D721Med (cell line): ENCODE measurements at places on chromosomes 3 and 15.

DNA sequence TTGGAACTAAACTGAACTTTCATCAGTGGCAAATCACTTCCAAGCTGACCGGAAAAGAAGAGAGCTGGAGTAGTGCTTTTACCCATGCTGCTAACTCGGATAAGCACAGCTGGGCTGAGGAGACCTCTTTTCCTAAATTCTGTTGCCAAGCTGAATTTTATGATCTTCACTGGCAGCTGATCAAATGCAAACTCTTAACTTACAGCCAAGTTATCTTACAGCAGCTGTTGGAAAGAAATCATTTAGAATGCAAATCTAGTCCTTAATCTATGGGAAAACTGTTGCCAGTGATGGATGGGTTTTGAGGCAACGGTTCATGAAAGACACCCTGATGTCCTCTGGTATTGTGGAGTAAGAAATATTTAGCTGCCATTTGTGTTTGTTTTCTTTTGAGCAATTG lies 216.5 kb downstream of the ZNF385D start:
- DNase-seq, result no peak

DNA sequence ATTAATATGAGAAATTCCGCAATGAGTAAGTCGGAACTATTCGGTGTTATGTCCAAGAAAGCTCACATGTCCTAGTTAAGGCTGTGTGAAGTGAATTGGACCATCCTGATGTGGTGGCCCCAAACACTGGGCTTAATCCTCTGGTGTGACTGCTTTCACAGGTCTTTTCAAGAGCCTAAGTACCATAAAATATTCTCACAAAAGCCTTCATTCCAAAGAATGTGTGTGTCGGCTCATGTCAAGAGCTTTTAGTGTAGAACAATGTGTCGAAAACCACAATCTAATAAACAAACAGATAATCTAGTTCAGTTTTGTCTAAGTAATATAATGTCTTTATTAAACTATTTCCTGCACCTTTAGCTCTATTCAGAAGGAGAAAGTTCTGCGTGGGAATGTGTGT lies 311.4 kb downstream of the LPP start:
- no peak for DNase-seq

- no peak for DNase-seq
Observed at GRCh38 chr3:150635526-150635925, 32.4 kb downstream of the SELENOT start.

DNA sequence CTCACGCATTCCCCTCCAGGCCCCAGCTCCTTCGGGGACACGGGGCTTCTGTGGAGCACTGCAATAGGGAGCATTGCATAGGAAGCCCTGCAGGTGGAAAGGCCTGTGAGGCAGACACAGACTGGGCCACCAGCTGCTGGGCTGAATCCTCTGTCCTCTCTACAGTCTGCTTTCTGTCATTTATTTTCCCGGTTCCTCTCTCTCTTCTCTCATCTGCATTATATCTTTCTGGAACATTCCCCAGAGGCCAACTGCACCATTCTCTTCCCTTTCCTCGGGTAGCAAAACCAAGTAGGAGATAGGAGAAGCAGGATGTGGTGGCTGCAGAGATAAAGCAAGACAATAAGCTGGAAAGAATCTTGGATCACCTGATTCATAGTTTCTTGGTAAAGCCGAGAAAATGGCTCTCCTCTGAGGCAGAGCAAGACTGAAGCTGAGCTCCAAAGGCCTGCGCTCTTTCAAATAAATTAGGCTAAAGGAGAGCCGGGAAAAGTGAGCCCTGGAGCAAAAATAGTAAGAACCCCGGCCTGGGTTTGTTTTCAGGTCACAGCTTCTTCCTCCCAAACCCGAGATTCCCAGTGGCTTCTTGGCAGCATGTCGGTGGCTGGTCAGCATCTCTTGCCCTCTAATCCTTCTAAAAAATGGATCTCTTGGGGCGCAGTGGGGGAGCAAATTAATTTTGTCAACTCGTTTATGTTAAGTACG lies 5.3 kb downstream of the TM4SF4 start:
- no peak for DNase-seq

- no peak for DNase-seq
Observed at GRCh38 chr15:88833731-88834100, 30.5 kb downstream of the ACAN start.
